ENCODE measurements at places on chromosomes 12 and 14.

DNA sequence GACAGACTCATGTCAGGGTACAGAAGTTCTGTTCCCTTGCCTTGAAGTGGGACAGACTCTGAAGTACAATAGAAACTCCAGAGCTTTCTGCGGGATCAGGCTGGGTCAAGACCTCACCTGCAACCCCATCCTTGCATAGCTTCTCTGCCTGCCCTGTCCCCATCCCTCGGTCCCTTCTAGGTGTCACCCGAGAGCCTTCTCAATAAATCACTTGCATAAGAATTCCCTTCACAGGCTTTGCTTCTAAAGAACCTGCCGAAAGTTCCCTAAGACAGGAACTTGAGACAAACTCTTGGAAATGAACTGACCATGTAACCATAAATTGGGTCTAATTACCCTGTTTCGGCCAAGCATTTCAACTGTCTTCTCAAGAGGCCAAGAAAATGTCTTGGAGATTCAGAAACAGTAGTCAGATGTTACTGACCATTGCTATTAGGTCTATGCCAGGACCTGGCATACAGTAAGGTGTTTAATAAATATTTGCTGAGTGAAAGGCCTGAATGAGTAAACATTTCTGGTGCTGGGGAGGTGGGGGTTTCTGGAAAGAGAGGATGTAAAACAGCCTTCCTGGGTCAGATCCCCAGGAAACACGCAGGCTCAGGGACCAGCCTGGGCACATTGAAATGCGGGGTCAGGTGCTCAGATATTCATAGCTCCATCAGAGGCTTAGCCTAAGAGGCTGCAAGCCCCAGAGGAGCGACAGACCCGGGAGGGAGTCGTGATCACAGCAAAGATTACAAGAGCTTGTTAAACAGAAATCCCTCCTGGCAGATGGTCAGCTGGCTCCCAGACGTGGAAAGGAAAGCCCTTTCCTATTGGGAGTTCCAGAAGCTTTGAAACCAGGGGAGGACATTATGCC, 226.2 kb upstream of the LHX5 start:
- no peak for DNase-seq

DNA sequence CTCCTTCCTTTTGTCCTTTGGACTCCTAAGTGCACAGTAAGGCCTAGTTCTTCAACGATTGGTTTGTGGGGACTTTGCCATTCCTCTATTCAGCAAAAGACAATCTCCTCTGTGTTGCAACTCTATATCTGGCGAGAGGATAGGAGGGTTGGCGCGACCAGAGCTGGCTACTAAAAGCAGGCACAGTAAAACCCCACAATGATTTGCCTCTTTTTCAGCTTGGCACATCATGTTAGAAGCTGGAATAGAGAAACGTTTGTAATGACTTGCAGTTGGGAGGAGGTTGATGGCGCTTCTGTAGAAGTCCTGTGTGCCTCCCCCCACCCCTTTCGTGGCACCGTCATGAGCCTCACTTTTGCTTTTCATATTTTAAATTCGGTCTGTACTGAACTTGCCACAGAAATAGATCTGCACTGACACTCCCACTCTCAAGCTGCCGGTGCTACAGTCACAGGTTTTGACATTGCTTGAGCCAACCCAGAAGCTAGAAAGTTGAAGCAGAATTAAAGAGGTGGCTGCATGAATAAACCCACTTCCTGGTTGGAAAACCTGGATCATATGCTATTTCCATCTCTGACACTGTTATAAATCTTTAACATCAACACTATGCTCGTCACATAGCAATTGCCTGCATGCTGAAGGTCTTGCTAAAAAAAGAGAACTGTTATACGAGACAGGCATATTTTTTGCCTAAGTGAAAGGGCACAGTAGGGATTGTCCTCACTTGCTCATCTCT, 315.3 kb upstream of the PRICKLE1 start:
- no peak for DNase-seq

- DNase-seq, result no peak
These were observed 42.7 kb downstream of the CDC42BPB start for GRCh38 chr14:103014466-103015228.

DNA sequence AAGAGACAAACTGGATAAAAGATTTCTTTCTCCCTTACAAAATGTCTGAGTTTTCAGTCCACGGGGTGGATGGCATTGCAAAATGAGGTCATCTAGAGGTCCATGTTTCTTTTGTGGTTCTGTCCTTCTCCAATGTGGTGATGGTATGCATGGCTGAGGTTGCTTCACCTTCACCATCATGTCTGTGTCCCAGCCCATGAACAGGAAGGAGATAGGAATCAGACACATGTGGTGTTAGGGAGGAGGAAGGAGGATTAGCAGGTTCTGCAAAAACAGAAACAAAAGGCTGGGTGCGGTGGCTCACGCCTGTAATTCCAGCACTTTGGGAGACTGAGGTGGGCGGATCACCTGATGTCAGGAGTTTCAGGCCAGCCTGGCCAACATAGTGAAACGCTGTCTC, 11.0 kb upstream of the AEBP2 start:
- DNase-seq, result no peak

- DNase-seq, result no peak
These were observed 17.7 kb upstream of the STXBP6 start for GRCh38 chr14:25067600-25067999.

GRCh38 chr12:42342028-42342427, 16.1 kb downstream of the PPHLN1 start:
- no peak for DNase-seq

DNA sequence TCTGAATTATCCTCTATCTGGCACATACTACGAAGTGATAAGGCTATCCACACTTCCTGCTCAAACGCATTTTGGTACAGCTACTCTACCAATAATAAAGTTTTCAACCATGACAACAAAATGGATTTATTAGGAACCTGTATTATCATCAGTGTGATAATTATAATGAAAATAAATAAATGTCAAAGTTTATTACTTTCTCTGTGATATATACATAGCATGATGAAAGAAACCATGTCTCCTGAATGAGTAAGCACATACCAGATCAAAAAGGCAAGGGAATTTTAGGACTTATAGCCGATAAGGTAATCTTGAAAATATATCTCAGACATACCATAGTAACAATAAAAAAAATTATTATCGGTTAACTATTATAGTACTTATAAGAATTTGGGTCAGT, 61.1 kb downstream of the CPNE8 start:
- no peak for DNase-seq

DNA sequence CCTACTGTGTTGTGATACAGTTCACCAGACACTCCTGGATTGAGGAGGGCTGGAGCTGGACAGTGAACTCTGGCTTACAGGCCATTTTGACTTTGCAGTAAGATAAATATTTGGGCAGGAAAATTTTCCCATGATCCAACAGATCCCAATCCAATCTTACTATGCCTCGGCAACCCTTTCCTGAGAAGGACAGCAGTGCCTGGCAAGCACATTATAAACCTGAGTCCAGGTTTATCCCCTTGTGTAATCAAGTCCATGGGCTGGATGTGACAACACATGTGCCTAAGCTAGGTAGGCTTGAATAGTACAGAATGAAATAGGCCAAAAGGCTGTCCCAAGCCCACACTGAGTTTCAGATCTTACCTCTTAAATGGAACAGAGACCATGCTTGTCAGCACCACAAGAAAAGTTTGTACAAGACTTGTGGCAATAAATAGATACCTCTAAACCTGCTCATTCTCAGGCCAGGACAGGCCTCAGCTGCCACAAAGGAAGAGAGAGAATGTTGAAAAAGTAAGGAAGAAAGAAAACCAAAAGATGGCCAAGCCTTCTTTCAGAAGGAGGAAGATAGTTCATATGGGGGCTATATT, 34.9 kb downstream of the CREBL2 start:
- no peak for DNase-seq

Data from fibroblast of the conjunctiva (primary cell).